ENCODE measurements at places on chromosomes 2 and 18.

DNA sequence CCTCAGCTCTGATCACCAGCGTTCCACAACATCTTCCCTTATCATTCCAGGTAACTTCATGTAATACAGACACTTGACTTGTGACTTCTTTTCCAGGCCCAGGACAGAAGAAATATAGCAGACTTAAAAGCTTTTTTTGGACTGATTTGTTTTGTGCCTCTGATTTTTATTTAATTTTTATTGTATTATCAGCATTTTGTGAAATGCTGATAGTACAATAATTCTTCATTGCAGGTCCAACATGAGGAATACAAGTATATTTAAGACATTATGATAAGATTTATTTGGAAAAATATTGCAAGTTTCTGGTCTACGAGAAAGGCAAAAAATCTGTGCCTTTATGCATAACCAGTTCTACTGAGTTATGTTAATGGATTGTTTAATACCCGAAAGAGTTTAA is 94.5 kb upstream of the THUMPD2 start:
- DNase-seq: no peak

GRCh38 chr2:95034221-95034620 is 8.7 kb downstream of the MAL start:
- DNase-seq: no peak

- no peak for DNase-seq
Measured at GRCh38 chr2:176665086-176665485, 395.8 kb downstream of the MTX2 start.

DNA sequence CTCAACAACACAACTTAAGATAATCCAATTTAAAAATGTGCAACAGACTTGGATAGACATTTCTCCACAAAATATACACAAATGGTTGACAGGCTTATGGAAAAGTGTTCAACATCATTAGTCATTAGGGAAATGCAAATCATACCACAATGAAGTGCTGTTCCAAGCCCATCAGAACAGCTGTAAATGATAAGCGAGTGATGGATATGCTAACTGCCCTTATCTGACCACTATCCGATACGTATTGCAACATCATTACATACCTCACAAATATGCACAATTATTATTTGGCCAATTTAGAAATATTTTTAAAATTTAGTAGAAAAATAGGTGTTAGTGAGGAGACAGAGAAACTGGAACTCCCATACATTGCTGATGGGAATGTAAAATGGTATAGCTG is 62.2 kb downstream of the PPP4R1 start:
- no peak for DNase-seq

DNA sequence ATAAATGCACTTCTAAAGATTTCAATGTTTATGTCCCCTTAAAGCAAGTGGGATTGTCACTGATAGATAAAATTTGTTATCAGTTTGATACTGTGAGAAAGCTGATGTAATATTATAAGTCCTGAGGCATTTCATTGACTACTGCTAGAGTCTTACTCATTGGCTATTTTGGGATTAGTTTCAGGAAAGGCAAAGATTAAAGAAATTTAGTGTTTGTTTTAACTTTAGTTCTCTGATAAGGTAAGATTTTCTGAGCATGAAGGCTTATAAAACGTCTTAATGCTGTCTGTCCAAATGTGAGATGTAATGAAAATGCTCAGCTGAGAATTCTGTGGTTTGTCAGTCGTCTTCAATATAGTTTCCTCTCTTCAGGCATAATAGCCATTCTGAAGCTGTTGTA is 886.4 kb upstream of the CDH2 start:
- no peak for DNase-seq

DNA sequence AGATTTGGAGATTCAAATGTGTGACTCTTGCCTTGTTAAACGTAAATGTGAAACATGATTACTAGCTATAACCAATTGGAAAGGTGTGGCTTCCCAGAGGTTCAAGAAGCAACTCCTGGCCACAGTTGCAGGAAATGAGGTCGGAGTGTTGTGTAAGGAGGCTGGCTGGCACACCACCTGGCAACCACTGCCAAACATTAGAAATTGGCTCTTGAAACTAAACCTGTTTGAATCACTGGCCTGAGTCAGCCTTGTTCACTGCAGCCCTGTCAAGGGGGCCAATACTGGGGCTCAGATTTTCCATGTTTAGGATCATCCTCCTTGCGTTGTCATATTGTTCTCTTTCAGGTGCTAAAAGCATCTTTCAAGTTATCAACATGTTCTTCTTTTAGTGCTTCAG is 206.3 kb downstream of the ARL6IP6 start:
- no peak for DNase-seq

DNA sequence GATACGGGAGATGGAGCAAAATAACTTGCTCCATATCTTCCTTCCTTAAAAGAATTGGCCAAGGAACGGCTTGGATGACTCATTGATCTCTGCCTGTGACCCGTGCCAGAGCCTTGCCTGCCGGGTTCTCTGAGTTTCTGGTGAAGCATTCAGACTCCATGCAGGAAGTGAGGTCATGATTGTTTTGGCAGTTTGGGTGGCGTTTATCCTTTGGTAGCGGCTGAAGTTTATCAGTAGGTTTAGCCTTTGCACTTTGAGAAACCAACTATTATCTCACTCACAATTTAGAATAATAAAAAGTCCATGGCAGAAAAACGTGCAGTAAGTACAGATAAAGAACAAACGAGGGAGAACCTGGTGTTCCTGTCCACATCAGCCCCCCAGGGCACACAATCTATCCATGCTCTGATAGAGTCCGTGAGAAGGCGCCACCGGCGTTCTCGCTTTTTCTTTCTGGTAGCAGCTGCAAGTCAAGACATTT is 15.0 kb upstream of the CTAGE1 start:
- no peak for DNase-seq

DNA sequence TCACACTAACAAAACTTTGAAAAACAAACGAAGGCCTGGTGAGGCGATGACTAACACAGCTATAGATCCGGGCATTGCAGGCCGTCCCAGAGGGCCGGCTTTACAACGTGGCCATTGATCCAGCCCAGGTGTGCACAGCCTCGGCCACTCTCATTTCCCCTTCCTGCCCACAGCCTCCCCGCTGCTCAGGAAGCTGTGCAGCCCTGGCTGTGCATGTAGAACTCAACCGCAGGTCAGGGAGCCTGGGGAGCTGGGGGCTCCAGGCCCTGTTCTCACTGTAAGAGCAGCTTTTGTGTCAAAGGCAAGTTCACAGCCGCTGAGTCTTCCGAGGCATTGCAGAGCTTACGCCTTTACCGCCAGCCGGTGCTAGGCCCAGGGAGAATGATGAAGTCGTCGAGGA is 87.2 kb downstream of the LONRF2 start:
- no peak for DNase-seq

GRCh38 chr2:190875891-190876290 is 4.7 kb upstream of the GLS start:
- DNase-seq: no peak

DNA sequence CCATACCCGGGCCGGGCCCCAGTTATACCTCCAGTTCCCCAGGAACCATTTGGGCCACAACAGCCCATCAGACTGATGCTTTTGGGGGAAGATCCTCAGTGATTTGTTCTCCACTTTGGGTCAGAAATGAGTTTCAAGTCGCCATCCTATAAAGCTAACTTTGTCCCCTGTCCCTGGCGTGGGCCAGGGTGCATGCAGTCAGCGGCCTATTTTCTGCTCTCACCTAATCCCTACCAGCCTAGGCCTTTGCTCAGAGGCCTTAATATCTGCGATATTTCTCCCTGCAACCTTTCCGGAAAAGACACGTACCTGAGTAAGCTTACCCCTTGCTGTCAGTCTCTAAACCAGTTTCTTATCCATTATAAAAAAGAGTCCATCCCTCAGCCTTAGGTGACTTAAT is 7.2 kb downstream of the DNMT3A start:
- DNase-seq: no peak

GRCh38 chr2:61938511-61938910 is 33.0 kb downstream of the COMMD1 start:
- DNase-seq: no peak

DNA sequence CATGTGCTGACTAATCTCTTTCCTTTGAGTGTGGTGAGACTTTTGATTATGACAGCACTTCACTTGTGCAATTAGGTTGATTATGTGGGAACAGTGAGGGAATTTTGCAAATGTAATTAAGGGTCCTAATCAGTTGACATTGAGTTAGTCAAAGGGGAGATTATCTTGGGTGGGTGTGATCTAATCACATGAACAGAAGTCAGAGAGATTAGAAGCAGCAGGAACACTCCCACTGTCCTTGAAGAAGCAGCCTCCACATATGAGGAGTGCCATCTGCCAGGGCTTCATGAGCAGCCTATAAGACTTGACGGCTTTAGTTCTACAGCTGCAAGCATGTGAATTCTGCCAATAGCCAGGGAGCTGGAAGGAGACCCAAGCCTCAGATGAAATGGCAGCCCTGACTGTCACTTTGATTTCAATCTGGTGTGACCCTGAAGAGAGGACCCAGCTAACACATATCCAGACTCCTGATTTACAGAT is 89.4 kb upstream of the APCDD1 start:
- no peak for DNase-seq

DNA sequence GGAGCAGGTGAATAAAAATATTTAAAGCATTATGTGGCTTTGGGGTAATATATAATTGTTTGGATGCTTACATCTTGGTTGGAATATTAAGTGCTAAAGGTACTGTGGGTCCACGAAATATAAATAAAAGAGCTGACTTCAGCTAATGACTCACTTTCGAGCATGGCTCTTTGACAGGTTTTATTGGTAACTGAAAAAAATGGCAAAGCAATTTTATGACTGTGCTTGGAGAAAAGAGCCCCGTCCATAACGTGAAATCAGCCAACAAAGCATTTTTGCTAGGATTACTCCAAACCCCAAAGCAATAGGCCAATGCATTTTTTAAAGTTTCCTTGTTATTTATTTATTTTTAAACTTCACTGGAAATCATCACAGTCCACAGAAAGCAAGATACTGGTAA is 397.2 kb upstream of the CDH19 start:
- no peak for DNase-seq

- DNase-seq: no peak
Measured at GRCh38 chr2:85786444-85786843, 32.7 kb downstream of the ATOH8 start.

DNA sequence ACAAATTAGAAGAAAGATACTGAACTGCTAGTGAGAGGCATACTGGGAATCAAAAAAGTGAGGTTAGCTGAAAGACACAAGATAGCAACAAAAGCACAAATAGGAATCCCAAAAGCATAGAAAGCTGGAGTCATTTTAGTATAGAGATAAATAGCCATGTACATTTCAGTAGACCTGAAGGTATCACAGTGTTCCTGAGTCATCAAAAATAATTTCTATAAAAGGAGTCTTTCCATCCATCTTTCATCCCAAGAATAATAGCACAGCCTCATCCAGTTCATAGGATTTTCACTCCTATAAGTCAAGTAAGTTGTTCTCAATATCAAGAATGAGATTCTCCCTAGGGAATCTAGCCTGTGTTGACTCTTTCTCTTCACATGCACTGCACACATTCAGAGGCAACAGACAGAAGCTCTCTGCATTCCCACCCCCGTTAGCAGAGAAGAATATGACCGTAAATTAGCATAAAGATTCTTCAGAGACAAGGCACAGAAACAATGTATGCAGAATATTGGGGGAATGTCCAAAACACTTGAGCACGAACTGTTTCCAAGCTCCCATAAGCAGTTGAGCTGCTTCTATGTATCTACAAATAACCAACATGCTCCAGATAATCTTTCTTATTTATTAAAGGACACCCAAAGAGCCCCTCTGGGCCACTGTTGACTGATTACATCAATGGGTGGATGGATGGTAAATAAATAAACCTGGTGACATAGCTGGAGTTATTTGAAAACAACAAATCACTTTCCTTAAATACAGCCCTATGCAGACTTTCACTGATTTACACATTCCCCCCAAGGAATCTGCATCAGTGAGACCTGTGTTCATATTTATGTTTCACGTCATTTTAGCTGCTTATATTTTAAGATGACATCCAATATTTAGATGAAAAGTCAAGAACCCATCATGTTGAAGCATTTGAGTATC is 174.5 kb upstream of the PKDCC start:
- DNase-seq: no peak

- DNase-seq: no peak
Measured at GRCh38 chr2:209525834-209526281, 102.0 kb downstream of the MAP2 start.

DNA sequence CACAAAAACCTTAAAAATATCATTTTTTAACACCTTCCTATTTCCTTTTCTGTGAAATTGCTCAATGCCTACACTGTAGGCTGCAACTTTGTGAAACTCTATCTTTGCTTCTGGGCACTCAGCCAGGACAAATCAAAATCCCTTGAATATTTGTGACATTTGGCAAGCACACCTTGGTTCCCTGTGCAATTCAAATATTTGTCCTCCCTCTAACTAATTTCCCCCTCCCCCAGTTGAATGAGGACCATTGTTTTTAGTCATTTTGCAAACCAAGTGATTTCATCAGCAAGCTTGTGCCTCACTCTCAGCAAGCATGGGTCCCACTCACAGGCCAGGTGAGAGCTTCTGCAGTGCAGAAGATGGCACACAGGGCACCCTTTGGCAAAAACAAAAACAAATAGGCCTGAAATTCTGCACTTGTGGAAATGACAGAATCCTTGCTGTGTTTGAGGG is 541.5 kb downstream of the CNTNAP5 start:
- DNase-seq: peak; percentile 74

GRCh38 chr18:48817021-48817461 is 133.7 kb downstream of the SMAD7 start:
- DNase-seq: no peak

- no peak for DNase-seq
Measured at GRCh38 chr2:100639588-100640390, 77.0 kb downstream of the PDCL3 start.

- DNase-seq: no peak
Measured at GRCh38 chr2:217877866-217878265, 124.9 kb downstream of the TNS1 start.

GRCh38 chr2:61633250-61633649 is 95.1 kb upstream of the XPO1 start:
- DNase-seq: no peak

DNA sequence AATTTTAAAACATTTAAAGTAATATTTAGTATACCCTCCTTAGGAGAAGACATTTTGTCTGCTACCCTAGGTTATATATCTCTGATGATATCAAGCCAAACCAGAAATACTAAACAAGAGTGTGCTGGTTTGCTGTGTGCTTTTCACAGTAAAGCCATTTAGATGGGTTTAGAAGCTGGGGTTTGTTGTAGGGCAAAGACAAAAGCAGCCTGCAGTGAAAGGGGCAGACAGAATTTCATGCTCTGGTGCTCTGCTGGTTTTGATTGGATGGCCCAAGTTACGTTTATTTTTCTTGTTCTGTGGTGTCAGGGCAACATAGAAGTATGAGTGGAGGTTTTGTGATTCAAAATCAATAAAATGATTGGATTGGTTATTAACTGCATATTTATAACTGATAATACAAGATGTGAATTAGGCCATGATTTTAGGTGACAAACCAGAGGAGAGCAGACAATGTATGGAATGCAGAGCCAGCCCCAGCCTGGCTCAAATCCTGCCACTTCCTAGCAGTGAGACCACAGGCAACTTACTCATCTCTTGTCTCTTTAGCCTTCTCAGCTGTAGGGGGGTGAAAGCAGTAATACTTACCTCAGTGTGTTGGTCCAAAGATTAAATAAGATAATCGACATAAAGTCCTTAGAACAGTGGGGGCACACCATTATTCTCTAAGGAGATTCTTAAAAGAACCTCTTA is 30.9 kb upstream of the IER3IP1 start:
- no peak for DNase-seq

Data from SHP77 (cell line).